ENCODE measurements at places on chromosomes 6 and 20. TPM values are rescaled to one million over a fixed set of nuclear protein-coding genes. Genes with fewer than 3 reads are reported as not detected.

The HLA-DMB gene
- total RNA-seq, result 0.39 TPM

GRCh38 chr6:56759521-56759920 is 116.8 kb upstream of the DST start:
- no peaks in the 10 kb centered on the region for H3K27me3 ChIP-seq
- no peaks in the 10 kb centered on the region for H3K36me3 ChIP-seq
- no peak overlapping the region for H3K27ac ChIP-seq
- H3K4me3 ChIP-seq, result no peak overlapping the region
- H3K4me1 ChIP-seq, result no peaks in the 10 kb centered on the region

The DOK5 gene
- 5.7 TPM for total RNA-seq

GRCh38 chr20:38120625-38120988 is 44.5 kb downstream of the TGM2 start:
- DNase-seq, result no peak
- H3K4me1 ChIP-seq, result peaks cover 37% of the 10 kb centered on the region
- H3K27ac ChIP-seq, result no peak overlapping the region
- no peak overlapping the region for H3K4me3 ChIP-seq
- H3K36me3 ChIP-seq, result no peaks in the 10 kb centered on the region
- H3K27me3 ChIP-seq, result no peaks in the 10 kb centered on the region

GRCh38 chr6:42962502-42963178 is 2.1 kb downstream of the GNMT start:
- no peak overlapping the region for H3K4me3 ChIP-seq
- no peaks in the 10 kb centered on the region for H3K36me3 ChIP-seq
- H3K4me1 ChIP-seq, result peaks cover 10% of the 10 kb centered on the region
- no peaks in the 10 kb centered on the region for H3K27me3 ChIP-seq
- no peak overlapping the region for H3K27ac ChIP-seq
- DNase-seq, result no peak

DNA sequence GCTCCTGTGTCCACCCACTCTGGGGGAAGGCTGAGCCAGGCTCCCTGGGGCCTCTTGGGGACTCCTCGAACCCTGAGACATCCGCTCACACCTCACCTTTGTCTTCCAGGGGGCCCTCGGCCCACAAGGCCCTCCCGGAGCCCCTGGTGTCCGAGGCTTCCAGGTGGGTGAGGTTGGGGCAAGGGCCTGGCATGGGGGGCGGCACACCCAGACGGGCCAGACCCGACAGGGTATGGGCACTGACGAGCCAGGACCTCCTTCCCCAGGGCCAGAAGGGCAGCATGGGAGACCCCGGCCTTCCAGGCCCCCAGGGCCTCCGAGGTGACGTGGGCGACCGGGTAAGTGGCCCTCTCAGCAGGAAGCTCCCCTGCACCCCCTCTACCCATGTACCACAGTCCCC is 13.4 kb downstream of the COL9A3 start:
- no peak for DNase-seq
- H3K27ac ChIP-seq, result no peak overlapping the region

Measured in endothelial cell of umbilical vein (primary cell).